Naive B cell (primary cell): ENCODE measurements at places on chromosomes 2 and 18. TPM values are rescaled to one million over a fixed set of nuclear protein-coding genes. Genes with fewer than 3 reads are reported as not detected.

The ACKR3 gene
- 3.4 TPM for polyA plus RNA-seq

The SCN7A gene
- polyA plus RNA-seq, result not detected

The TUBA4B gene
- polyA plus RNA-seq, result not detected

The GALNT3 gene
- 7.0 TPM for polyA plus RNA-seq

The CPLX4 gene
- polyA plus RNA-seq, result not detected

The ARL4C gene
- polyA plus RNA-seq, result 37.1 TPM

DNA sequence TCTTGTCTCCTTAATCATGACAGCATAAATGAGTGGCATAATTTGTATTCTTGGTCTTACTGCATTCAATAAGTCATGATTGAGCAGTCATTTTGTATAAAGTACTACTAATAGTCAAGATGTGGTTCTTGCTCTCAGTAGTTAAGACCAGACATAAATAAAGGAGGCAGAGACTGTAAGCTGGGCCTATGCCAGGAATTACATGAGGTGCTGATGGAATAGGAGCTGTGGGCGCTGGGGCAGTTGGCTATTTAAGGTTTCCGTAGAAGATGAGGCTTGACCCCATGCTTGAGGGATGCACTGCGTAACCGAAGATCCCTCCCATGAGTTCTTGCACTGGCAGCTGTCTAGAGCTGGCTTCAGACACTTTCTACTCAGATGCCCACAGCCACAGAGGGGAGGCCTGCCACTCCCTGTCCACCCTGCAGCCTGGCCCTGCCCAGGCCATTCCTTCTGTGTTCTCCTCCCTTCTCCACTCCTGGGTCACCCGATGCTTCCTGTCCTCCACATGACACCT lies 150.9 kb upstream of the REV1 start:
- no peak for DNase-seq

DNA sequence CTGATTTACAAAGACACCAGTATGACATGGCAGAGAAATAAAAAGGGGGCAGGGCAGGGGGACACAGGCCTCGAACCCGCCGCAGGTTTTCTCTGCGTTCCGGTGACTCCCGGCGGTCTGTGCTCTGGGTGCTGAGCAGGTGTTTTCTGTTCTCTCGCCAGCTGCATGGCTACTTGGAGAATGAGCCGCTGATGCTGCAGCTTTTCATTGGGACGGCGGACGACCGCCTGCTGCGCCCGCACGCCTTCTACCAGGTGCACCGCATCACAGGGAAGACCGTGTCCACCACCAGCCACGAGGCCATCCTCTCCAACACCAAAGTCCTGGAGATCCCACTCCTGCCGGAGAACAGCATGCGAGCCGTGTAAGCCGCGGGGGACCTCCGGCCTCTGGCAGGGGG lies 52.9 kb downstream of the NFATC1 start:
- no peak for DNase-seq

DNA sequence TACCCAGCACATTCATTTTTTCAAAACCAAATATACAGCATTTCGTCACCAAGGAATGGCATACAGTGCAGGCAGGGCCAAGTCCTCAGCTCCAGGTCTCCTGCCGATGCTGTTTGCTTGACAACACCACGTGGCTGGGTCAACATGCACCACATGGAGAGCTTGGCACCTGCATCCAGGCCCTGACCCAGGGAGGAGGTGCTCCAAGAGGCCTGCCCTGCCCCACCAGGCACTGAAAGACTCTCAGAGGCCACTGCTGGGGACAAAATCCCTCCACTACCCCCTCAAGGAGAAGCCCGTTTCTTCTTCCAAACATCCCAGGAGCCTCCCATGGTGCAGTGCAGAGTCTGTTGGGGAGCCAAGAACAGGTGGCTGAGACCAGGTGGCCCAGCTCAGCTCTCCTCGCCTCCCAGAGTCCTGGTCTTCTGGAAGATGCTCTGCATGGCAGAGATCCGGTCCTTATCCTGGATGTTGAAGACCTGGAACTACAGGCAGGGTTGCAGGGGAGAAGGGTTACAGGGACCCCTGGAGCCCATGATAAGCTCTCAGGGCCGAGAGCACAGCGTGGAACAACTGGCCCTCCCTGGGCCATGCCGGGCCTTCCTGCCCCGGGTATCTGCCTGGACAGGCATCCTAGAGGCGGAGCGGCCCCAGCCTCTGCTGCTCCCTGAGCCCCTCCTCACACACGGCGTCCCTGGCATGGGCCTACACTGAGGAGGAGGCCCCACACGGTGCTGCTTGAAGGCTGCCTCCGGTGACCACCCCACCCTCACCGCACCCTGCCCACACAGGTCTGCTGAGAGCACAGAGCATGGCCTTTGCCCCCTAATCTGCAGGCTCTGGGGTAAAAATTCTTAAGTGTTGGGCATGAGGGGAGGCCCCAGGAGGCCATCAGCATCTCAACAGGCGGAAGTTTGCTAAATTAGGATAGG lies 9.0 kb downstream of the MAB21L4 start:
- DNase-seq, result no peak

DNA sequence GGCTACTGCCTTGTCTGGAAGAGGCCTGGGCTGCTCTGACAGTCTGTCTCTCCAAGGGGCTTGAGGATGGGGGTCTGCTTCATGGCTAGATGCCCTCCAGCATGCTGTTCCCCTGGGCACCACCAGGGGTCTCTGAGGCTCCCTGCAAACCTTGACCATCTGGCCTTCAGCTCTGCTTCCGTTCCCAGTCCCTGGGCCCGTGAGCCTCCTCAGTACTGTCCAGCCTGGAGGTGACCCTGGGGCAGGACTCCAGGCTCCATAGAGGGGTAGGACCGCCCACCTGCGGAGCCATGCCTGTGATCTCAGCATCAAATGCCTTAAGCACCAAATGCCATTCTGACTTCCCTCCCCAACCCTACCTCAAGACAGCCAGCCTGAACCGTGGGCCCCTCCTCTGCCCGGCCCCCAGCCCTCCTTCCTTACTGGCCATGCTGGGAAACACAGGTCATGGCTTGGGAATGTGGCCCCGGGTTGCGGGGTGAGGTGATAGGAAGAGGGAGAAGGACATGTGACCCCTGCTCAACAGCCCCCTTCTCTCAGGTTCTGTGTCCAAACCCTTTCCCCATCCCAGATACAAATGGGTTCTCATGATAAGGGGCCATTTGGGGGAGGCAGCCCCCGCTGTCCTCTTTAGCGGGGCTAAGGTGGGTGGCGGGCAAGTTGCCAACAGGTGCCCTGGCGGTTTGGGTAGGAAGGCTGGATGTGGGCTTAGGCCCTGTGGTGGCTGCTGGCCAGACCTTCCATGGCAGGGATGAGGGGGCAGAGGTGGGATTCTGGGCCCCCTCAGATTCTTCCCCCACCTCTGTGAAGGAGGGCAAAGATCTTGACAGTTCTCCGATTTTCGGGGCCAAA lies 25.0 kb downstream of the SPEG start:
- DNase-seq, result peak; percentile 27

DNA sequence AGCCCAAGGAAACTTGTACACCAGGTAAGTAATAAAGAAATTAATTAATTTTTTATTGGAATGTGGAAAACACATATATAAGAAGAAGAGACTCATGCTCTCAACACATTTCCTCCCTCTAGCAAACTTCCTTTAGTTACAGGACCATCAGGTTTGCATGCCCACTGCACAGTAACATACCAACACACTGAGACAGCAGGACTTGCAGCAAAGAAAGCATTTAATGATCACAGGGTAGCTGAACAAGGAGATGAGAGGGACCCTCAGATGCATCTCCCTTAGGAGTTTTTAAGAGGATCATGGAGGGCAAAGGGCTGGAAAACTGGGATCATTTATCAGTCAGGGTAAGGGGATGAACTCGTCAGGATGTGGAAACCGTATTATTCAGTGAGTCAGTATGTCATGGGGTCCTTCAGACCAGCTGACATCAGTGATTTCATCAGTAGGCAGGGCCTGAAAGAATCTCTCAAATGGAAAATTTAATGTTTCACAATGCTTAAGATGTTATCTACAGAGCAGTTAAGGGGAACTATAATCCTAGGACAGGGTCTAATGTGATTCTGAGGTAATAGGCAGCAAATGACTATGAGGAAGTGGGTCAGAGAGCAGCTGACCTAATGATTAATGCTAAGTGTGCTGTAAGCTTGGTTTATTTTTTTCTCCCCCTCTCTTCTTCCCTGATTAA lies 193.8 kb upstream of the RND3 start:
- DNase-seq, result no peak

DNA sequence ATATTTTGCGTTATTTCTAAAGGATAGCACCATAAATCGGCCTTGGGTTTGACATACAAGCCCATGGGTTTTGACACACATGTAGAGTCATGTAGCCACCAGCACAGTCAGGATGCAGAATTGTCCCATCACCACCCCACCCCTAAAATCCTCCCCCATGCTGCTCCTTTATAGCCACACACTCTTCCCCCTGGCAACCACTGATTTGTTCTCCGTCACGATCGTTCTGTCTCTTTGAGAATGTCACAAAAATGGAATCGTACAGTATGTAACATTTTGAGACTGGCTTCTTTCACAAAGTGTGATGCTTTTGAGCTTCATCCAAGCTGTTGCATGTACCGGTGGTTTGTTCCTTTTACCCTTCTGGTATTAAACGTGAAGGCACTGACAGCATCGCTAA lies 39.1 kb downstream of the CRACDL start:
- DNase-seq, result no peak

DNA sequence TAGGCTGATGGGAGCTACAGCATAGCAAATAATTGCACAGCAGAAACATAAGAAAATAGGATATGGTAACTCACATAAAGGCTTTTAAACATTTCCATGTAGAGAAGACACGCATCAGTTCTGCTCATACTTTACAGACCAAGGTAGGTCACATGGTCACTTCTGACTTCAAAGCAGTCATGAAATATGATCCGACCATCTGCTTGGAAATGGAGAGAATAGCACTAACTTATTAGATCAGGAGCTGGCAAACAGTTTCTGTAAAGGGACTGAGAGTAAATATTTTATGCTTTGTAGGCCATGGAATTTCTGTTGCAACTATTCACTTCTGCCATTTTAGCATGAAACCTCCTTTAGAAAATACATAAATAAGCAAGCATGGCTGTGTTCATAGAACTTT lies 936.6 kb upstream of the FANCL start:
- no peak for DNase-seq

DNA sequence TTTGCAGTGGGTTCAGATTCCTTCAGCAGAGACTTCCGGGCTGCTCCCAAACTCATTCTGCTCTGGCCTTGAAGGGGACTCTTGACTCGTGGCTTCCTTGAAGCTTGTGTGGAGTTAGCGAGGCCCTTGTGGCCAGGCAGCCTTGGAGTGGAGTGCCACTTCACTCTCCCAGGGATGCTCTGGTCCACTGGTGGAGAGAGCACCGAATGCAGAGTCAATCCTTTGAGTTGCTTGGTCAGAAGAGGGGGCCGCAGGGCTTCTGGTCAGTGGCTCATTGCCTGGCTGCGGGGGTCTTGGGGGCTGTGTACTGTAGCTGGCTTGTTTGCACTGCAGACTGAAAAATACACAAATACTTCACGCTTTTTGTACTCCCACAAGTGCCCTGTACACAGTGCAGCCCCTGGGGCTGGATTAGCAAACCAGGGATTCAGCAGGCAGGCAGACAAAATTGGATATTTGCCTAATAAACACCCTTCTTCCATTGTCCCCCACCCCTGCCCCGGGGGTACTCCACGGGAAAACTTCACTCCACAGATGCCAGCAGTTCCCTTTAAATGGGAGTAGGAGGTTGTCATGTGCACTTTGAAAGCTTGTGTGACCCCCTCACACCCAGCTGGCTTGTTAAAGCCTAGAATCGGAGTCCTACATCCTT lies 3.2 kb downstream of the GLI2 start:
- no peak for DNase-seq

DNA sequence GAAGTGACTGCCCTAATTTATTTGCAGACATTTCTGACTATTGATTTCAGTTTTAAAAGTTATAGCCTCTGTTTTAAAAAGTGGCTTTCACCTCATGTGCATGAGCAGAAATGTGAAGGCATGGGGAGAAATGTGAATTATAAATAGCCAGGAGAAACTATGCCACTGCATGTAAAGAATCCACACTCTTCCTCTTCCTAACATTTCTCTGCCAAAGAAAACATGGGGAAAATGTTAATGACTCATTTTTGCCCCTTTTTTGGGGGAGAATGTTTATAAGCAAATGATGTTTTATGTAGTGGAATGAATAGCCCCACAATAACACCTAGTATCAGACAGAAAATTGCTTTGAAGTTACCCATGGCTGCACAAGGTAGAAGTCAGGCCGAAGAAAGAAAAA lies 249.0 kb upstream of the TANK start:
- DNase-seq, result no peak

DNA sequence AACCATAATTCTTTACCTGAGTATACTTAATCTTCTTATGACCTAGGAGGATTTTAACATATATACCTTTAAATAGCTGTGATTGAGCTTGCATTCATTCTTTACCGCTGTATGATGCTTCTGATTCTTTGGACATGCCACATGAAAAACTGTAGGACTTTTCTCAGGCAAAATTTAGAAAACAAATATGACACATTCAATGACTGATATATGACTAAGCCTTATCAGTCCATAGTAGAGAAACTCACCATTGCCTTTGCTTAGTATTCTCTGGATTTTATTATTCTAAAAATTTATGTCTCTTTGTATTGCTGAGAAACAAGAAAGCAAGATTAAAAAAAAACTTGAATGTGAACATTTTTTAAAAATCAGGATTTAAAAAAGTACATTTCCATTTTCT lies 3.7 kb downstream of the FAM171B start:
- DNase-seq, result no peak
